HCEC 1CT (cell line): ENCODE measurements at places on chromosomes 3 and 15.

DNA sequence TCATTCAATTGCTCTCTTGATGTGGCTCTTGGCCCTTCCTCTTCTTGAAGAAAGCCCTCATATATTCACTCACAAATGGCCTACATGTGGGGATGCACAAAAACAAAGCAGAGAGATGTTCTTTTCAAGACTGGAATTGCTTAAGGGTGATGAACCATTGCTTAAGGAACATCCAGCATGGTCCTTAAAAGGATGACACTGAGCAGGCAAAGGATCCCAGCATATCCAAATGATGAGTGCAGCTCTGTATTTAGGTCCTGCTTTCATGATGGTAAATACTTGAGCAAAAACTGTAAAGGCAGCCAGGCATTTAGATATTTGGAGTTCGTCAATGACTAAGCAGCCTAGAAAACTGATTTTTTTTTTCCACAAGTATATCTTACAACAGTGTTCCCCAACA lies 173.8 kb upstream of the ARRDC4 start:
- DNase-seq: no peak

DNA sequence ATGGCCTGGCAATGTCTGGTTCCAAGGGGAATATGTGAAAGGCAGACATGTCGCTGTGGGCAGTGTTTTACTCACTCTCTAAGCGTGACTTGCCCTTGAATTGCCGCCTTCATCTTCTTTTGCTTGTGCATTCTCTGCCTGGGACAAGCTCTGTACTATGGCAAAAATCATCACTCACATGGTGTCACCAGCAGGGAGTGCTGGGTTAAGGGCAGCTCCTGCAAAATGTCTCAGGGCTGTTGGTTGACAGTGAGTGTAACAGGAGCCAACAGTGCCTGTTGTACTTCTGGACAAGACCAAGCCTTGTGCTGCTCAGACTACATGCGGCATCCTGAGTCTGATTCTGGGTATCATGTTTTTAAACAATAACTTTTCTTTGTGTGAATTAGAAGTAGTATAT lies 45.3 kb upstream of the KY start:
- no peak for DNase-seq

DNA sequence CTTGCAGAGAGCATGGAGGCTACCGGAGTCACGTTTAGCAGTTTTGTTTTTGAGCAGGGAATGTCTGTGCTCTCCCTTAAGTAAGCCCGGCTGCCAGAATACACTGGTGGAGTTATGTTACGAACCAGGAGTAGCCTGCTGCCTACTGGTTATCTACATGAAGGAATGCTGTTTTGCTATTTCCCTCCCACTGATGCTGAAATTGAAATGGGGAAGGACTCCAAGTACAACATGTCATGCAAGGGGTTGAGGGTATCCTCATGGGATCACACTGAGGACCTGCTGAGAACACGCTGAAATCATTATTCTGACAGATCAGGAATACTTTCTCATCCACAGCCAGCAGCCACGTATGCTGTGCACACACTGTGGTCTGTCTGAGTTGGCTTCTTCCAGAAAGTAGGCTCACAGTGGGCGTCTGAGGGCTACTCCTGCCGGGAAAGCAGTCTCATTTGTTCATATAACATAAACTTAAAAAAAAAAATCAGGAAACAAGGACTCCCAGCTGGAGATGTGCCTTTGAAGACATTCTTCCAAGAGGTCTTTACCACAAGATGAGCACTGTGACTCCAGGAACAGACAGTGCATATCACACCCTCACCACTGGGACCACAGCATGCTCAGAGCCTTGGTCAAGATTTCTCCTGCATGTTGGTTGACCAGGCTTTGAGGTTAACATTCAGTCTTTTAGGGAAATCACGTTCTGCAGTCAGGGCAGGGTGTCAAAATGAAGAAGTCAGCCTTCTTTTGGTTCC lies 300.4 kb upstream of the RASGRP1 start:
- DNase-seq: no peak

- DNase-seq: peak; percentile 94
Observed at GRCh38 chr3:71111784-71112440, 471.6 kb downstream of the FOXP1 start.

- DNase-seq: no peak
Observed at GRCh38 chr3:125136515-125136914, 76.0 kb downstream of the SLC12A8 start.

DNA sequence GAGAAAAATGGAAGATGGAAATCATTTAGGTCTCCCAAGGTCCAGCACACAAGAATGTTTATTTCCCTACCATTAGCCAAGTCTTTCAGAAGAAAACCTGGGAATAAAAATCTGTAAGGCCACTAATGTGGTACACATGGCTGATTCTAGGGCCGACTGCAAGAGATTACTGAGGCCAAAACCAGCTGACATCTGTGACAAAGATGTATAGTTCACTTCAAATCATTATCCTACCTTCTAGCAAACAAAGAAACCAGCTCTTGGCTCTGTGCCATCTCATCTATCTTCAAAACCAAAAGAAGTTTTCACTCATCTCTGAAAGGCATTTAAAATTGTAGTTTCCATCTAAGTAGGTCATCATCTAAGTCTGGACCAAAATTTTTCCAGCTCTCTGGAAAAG lies 43.9 kb downstream of the ERC2 start:
- DNase-seq: no peak

- DNase-seq: no peak
Observed at GRCh38 chr15:47762621-47763020, 45.3 kb downstream of the SEMA6D start.

GRCh38 chr3:142609136-142609535 lies 12.9 kb downstream of the PLS1 start:
- DNase-seq: no peak

- no peak for DNase-seq
Observed at GRCh38 chr3:52372822-52373504, 56.8 kb downstream of the DNAH1 start.

- DNase-seq: no peak
Observed at GRCh38 chr3:127722091-127722784, 49.5 kb downstream of the ABTB1 start.

DNA sequence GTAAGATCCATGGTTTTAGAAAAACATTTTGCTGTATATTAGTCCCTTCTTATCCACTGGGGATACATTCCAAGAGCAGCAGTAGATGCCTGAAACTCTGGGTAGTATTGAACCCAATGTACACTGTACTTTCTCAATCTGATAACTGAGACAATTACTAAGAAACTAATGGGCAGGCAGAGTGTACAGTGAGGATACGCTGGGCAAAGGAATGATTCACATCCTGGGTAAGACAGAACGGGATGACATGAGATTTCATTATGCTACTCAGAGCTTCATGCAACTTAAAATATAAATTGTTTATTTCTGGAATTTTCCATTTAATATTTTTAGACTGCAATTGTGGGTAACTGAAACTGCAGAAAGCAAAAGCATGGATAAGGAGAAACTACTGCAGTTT lies 46.2 kb upstream of the TEX55 start:
- no peak for DNase-seq

DNA sequence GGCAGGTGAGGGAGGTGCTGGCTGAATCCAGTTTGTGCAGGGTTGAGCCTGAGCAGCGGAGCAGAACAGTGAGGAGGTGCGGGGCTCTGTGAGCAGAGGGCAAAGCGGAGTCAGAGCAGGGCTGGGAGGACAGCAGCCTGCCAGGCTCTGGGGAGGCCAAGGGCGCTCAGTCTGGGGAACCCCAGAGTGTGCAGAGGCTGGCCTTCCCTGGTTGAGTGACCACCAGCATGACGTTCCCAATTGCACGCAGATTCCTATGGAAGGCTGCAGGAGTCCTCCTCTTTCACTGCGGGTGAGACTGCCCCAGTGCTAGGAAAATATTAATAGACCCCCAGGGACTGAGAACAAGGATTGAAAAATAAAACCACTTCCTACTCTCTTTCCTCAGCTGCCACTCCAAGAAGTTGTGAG lies 13.2 kb downstream of the MRAS start:
- no peak for DNase-seq

GRCh38 chr3:52292247-52293065 lies 4.8 kb downstream of the GLYCTK start:
- DNase-seq: no peak

DNA sequence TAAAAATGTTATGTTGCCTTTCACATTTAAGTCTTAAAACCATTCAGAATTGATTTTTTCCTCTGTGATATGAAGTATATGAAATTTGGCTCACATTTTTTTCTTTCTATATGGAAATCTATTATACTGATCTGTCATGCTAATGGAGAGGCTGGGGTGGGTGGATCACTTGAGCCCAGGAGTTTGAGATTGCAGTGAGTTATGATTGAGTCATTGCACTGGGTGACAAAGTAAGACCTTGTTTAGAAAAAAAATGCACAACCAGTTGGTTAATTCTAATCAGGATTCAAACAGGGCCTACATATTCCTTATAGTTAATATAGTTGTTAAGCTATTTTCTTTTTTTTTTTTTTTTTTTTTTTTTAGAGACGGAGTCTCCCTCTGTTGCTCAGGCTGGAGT lies 230.5 kb downstream of the MFSD1 start:
- peak; percentile 84 for DNase-seq

GRCh38 chr3:135324301-135324700 lies 529.2 kb downstream of the EPHB1 start:
- DNase-seq: no peak

GRCh38 chr3:146464005-146464595 lies 5.3 kb downstream of the PLSCR2 start:
- DNase-seq: peak; percentile 79

DNA sequence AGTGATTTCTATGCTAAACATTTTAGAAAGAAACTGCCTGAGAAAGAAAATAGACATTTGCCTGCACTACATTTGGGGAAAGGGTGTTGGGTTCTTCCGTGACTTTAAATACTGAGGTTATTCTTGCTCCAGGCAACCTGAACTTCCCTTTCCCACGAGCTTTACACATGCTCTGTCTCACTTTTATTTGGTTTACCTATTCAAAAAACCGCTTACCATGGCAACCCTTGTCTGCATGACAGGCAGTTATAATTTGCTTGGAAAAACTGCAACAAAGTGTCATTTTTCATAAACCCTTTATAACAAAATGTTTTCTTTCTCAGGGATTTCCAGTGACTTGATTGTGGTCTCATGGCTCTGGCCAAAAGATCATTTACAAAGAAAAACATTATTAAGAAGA lies 416.3 kb upstream of the MEIS2 start:
- DNase-seq: no peak

DNA sequence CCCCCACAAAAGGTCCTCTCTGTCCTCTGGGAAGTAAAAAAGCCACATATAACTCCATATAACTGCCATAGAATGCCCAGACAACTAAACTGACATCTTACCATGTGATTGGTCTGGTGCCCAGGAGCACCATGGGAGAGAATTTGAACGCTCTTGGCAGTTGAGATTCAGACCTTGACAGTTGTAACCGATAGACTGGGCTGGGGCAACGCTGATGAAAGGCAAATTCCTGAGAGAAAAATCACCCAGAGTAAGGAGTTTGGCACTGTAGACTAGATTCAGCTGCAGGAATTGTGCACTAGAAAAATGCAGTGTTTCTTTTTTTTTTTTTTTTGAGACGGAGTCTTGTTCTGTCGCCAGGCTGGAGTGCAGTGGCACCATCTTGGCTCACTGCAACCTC lies 240.5 kb downstream of the SOX2 start:
- no peak for DNase-seq

GRCh38 chr3:179450901-179451264 lies 387 bp downstream of the GNB4 start:
- DNase-seq: peak; percentile 38

DNA sequence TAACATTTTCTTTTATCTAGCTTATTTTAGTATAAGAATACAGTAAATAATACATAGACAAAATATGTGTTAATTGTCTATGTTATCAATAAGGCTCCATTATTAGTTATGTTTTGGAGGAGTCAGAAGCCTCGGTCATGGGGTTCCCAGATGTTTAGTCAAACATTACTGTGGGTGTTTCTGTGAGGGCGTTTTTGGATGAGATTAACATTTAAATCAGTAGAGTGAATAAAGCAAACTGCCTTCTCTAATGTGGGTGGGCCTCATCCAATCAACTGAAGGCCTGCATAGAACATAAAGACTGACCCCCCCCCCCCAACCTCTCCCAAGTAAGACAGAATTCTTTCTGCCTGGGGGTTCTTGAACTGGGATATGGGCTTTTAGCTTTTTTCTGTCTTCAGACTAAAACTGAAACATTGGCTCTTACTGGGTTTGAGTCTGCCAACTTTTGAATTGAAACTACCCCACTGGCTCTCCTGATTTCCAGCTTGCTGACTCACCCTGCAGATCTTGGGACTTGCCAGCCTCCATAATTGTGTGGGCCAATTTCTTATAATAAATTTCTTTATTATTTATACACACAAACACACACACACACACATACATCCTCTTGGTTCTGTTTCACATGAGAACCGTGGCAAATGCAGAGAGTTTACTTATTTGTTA lies 192.0 kb downstream of the TPRG1 start:
- no peak for DNase-seq

- no peak for DNase-seq
Observed at GRCh38 chr3:133038731-133039375, 662 bp downstream of the TMEM108 start.

DNA sequence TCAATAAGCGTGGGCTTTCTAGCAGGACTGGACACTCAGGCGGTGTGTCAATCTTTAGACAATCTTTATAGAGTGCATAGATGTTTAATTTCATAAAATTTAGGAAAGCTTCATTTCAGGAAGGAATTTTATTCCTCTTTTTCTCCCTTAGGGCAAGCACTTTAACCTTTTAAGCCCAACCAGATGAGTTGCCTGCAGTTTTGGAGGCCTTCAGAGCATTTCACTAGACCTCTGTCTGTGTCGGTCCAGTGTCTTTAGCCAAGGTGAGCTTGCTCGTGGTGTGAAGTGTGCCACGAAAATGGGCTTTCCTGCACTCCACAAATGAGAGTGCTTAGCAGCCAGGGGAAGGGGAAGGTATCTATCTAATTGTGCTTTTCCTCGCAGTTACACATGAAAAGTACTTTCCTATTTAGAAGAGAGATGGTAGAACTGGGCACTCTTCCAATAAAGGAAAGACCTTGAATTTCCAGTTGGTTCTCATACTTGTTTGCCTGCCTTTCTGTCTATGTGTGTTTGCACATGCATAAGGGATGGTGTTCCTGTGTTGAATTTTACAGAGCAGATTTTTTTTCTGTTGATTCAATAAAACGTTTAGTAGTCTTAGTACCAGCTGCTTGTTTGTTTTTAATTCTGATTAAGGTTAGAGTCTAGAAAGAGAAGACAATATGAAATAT lies 53.6 kb downstream of the FEZF2 start:
- no peak for DNase-seq

GRCh38 chr3:154758109-154758868 lies 321.8 kb upstream of the MME start:
- DNase-seq: peak; percentile 78

GRCh38 chr3:172039436-172040077 lies at the start of gene FNDC3B:
Gene FNDC3B, plus strand, starts transcription at chr3:172039578. Its CDS starts 72,902 bp downstream, at chr3:172112480.
- DNase-seq: peak; percentile 92

DNA sequence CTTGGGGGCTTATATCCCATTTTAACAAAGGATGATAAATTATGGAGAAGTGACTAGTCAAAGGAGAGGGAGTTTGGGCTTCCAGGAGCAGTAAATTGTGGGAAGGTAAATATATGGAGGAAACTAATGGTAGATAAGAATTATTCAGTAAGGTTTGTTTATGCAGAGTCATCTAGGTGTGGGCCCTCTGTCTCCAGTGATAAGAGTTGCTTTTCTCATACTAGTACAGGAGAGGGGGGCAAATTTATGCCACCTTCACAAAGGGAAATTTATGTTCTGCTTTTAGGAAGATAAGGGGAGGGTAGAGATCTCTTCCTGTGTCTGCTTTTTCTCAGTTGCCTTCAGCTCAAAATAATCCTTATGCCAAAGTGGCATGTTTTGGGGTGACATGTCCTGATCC lies 383.7 kb upstream of the PPP2R3A start:
- no peak for DNase-seq

- DNase-seq: no peak
Observed at GRCh38 chr3:64209866-64210621, 15.2 kb downstream of the PRICKLE2 start.
